RPMI8226 (cell line): ENCODE measurements at places on chromosomes 6 and 20.
A peak's percentile ranks its signal among the peaks of the same experiment; 100 is the strongest.

- peak; percentile 15 for DNase-seq
These were observed 140.3 kb downstream of the NFATC2 start for GRCh38 chr20:51402201-51402600.

GRCh38 chr20:46251211-46251673 lies 57.1 kb downstream of the CDH22 start:
- DNase-seq, result no peak

DNA sequence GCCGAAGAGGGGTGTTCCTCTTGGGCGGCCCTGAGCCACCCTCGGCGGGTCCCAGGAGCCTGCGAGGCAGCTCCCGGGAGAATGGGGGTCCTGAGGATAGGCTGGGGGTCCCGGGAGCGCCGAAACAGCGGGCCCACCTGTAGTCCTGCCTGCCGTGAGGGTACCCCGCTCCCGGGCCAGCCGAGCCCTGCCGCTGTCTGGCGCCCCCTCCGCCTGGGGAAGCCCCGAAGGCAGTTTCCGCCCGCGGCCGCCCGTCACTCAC lies 280 bp downstream of the SPATA2 start:
- DNase-seq, result no peak

- DNase-seq, result no peak
These were observed 67.8 kb upstream of the CITED2 start for GRCh38 chr6:139442188-139442671.
